ENCODE measurements at places on chromosomes 12 and 14.

- DNase-seq = no peak
These were observed 12.1 kb downstream of the LACRT start for GRCh38 chr12:54622463-54623183.

DNA sequence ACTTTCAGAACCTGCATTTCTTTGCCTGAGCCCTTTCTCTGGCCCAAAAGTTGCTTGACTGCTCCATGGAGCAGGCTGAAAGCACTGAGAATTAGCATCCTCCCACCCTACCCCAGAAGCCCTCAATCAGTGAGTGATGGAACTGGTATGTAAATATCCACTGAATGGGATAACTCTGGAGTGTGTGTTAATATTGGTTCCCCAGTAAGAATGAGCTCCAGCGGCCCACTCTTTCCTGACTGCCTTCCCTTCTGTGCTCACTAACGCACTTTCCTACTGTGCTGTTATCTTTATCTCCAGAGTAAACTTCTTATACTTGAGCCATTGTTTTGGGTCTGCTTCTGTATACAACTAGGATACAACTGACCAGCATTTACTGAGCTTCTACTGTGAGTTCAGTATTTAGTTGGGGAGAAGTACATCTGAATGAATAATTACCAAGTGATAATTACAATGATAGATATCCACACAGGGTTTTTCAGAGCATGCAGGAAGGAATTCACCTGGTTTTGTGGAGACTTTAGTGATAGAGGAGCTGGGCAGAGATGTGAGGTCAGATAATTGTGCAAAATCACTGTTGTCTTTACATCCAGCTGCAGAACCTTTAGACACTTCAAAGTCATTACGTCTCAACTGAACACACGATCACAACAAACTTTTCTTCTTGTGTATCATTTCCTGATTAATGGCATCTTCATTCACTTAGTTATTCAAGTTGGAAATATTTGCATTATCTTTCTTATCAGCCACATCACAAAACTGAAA lies 149.2 kb upstream of the BTG1 start:
- no peak for DNase-seq

GRCh38 chr12:57592551-57593165 lies 1.7 kb downstream of the PIP4K2C start:
- no peak for DNase-seq

- no peak for DNase-seq
These were observed 22.9 kb upstream of the KRT83 start for GRCh38 chr12:52344111-52344510.

- DNase-seq = no peak
These were observed 241.7 kb downstream of the DPF3 start for GRCh38 chr14:72652179-72652578.

GRCh38 chr12:125890971-125891370 lies 825.7 kb downstream of the AACS start:
- DNase-seq = no peak

DNA sequence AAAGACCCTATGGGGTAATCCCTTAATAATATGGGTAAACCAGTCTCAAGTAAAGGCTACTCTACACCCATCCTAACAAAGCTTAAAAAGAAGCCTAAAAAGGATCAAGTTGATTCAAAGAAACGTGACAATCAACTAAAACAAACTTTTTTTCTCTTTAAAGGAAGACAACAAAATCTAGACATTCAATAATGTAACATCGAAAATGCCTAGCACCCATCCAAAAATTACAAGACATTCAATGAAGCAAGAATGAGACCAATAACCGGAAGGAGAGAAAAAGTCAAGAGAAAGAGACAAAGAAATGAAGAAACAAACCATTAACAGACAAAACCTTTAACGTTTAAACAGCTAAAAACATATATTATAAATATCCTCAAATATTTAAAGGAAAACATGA lies 143.8 kb upstream of the VASH1 start:
- no peak for DNase-seq

DNA sequence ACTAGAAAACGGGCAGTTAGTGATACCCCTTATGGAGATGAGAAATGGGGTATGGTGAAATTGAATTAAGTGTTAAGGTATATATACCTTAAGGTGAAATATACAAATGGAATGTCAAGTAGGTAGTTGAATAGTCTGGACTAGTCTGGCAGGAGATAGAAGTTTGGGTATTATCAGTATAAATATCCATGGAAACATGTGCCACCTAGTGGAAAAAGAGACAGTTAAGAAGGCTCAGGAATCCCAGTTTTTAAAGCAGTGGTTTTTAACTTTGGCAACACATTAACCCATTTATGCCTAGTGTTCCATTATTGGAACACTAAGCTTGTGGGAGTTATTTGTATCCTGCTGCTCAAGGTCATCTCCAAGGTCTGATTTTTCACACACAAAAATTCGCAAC lies 38.6 kb upstream of the TPH2 start:
- DNase-seq = no peak

- no peak for DNase-seq
These were observed 129.1 kb upstream of the TMCC3 start for GRCh38 chr12:94779485-94779884.

DNA sequence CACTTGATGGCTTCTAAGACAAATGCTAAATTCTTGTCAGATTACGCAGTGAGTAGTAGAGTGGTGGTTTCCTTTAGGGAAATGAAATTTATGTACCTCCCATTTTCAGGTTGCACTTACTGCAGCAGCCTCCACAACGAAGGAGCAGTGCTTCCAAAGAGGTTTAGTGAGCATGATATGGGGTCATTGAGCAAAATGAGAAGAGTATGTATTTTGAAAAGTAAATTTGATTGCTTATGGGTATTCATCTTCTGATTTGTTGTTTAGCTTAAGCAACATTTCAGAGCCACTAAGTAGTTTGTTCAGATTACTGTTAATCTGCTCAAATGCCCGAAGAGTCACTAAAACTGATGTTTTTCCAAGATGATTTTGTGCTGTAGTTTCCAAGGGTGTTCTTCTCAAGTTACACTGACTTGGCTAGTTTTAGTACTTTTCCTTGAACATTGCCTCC lies 493.6 kb downstream of the PCNX1 start:
- no peak for DNase-seq

- DNase-seq = no peak
These were observed 527.7 kb downstream of the SLC16A7 start for GRCh38 chr12:60123557-60123956.

- DNase-seq = no peak
These were observed 884.1 kb upstream of the MGAT4C start for GRCh38 chr12:87140262-87140661.

GRCh38 chr12:107377596-107378385 lies 284.4 kb upstream of the CRY1 start:
- DNase-seq = no peak

DNA sequence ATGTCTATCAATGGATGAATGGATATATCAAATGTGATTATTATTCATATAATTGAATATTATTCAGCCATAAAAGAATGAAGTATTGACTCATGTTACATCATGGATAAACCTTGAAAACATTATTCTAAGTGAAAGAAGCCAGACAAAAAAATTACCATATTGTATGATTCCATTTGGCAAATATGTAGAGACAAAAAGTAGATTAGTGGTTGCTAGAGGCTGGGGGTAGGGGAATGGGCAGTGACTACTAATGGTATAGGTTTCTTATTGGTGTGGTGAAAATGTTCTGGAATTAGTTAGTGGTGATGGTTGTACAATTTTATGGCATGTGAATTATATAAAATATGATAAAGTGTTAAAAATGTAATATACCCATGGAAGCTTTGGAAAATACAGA lies 31.8 kb upstream of the GNS start:
- no peak for DNase-seq

DNA sequence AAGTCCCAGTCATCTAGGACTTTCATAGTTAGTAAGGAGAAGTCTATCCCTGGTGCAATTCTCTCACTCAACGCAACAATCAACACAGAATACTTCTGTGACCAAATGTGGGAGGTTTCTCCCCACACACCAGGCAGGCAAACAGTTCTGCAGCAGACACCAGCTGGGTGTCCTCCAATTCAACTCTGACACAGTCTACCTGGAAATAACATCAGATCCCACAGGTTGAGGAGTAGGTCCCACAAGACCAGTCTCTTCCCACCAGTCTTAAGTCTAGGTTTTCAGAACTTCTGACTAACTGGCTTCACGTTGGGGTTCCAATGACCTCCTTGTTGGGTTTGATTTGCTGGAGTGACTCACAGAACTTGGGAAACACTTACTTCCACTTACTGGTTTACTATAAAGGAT lies 14.8 kb downstream of the ACOT6 start:
- DNase-seq = no peak

DNA sequence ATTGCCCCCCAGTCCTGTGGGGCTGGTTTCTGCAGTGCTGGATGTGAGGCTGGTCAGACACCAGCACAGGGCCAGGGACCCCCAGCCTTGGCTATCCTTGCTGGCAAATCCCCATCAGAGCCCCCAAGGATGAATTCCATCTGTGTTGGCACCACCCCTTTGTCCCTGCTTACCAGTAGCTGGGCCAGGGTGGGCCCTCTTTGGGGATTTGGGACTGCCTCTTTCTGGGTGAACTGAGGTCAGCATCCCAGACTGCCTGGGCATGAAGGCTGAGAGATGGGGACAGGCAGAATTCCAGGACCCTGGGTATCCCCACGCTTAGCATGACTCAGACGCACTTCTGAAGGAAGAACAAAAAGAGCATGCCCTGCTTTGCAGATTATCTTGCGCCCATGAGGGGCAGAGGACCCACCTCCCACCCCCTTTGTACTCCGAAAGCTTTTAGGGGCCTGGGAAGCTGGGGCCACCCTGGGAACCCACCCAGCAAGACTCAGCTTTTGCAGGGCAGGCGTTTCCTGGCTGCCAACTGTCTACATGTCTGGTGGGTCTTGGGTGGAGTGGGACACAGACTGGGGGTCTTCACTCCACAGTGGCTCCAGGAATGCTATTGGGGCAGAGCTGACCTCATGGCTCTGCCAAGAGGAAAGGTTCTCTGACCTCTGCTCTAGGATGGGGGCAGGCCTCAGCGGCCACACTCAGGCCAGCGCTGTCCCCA lies 26.8 kb downstream of the RFLNA start:
- DNase-seq = no peak

- DNase-seq = no peak
These were observed 795 bp downstream of the LMBR1L start for GRCh38 chr12:49109641-49110463.

GRCh38 chr12:80659512-80660063 lies 47.8 kb upstream of the MYF6 start:
- DNase-seq = no peak

- no peak for DNase-seq
These were observed 216.2 kb downstream of the CPNE8 start for GRCh38 chr12:38689195-38689594.

DNA sequence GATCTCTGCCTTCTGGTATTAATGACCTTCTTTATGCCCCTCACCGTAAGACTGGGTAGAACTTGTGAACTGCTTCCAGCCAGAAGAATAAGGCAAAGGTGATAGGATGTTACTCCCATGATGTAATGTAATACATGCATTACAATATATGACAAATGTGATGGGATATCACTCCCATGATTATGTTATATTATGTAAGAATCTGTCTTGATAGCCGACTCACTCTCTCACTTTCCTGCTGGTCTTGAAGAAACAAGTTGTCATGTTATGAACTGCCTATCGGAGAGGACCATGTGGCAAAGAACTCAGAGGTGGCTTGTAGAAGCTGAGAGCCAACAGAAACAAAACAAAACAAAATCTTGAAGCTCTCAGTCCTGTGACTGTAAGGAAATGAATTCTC lies 30.6 kb upstream of the OSBPL8 start:
- DNase-seq = no peak

GRCh38 chr14:101005447-101005846 lies 101.9 kb upstream of the RTL1 start:
- no peak for DNase-seq

DNA sequence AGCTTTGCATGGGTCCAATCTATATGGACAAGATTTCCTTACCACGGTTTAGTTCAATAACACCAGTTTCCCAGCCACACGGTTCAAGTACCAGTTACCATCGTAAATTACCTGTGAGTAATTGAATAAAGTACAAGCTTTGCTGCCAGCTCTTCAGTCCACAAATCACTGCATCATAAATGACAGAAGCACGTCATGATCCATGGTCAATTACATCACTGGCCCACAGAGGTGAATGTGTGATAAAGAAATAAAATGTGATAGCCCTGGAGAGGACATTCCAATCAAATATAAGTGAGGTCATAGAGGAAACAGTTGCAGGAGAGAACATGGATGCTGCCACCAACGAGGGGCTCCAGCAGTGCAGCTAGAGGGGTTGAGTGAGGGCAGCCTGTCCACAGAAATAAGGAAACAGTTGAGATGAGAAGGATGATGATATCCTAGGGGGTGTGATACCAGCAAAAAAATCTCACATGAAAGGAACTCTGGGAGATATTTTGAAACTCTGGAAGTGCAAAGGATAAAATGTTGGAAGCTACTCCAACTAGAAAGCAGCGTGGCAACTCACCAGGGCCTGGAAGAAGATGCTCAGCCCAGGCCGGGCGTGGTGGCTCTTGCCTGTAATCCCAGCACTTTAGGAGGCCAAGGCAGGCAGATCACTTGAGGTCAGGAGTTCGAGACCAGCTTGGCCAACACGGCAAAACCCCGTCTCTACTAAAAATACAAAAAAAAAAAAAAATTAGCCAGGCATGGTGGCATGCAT lies 5.8 kb upstream of the DYNC1H1 start:
- DNase-seq = no peak

DNA sequence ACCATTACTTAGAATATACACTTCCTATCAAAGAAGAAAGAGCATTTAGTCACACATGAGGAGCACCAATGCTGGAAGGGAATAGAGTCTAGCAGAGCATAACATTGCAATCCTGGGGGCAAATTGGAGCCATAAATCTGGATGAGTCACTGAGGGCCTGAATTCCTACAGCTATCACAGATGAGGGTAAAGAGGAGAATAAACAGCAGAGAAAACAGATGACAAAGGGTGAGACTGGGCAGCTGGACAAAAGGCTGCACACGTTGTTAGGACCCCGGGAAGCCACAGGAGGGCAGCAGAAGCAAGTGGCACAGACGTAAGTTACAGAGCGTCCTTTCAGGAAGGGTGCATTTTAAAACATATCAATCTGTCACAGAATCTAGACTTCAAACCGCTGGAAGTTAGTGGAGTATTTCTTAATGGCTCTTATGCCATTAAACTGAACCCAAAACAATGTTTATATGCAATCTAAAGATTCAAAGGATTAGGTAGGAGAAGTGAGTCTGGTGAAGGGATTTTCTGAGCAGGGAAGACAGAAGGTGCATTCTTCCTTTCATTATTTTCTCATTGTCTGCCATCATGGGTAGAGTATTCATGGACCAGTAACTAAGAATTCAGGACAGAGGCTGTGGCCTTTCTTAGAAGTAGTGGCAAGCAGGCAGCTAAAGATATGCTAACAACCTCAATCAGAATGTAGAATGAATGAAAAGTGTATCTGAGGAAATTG lies 159.8 kb upstream of the DAAM1 start:
- peak; percentile 55 for DNase-seq

GRCh38 chr12:132946246-132946820 lies 9.8 kb downstream of the ZNF605 start:
- DNase-seq = no peak
